ENCODE measurements at places on chromosomes 7 and 10.

DNA sequence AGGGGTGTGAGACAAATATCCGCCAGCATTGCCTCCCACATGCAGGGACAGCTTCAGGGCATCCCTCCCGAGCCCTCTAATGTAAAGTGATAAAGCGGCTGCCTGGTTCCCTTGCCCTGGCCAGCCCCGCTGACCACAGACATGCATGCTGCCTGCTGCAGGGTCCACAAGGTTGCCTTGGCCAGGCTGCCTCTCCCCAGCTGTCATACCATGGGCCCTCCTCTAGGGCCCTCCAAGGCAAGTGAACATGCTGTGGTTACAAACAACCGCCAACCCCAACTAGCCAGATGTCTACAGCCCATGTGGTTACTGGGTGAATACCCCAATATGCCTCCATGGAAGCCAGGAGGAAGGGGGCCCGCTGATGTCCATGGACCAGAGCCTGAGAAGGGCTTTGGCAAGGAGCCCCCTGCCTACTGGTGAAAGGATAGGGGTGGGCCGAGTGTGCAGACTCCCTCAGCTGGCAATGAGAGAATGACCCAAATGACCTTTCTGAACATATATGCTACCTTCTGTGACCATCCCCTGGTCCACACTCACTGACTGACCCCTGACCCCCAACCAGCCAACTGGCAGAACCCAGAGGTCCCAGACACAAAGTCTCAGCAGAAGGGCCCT, 37.4 kb downstream of the GRID1 start:
- DNase-seq = no peak

- DNase-seq = no peak
Observed at GRCh38 chr10:69316313-69317059, 38.2 kb downstream of the HK1 start.

- DNase-seq = no peak
Observed at GRCh38 chr7:141697211-141697871, 4.6 kb downstream of the DENND11 start.

GRCh38 chr10:94417321-94417720, 15.0 kb downstream of the TBC1D12 start:
- no peak for DNase-seq

DNA sequence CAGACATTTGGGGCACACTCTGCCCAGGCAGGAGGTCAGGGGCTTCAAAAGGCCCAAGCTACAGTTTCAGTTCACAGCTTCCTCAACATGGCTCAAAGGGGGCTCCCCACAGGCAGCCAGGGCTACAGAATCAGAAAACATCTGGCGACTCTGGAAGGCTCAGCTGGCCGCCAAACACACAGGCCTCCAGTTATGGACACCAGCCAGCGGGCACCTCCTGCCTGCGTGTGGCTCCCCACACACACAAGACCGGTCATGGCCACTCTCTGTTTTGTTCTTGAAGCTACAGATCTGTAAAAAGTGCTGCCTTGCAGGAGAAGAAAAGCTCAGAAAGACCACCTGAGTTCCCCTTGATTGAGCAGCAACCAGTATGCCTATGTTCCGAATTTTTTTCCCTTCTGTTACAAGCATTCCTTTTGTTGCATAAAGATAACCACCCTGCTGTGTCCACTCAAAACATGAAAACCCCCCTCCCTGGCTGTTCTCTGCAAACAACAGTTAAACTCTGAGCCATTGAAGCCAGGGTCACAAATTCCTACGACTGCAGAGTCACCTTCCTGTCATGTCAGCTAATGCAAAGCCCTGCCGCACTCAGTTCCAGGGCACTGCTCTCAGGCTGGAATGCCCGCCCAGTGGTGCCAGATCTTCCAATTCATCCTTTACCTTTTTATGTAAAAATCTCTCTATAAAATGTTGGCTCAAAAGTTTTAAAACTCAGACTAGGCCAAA, 33.6 kb downstream of the VSTM4 start:
- DNase-seq = no peak

- DNase-seq = no peak
Observed at GRCh38 chr7:102064361-102065025, 222.2 kb upstream of the SH2B2 start.

GRCh38 chr7:64602086-64602485, 39.2 kb upstream of the ZNF680 start:
- DNase-seq = no peak

DNA sequence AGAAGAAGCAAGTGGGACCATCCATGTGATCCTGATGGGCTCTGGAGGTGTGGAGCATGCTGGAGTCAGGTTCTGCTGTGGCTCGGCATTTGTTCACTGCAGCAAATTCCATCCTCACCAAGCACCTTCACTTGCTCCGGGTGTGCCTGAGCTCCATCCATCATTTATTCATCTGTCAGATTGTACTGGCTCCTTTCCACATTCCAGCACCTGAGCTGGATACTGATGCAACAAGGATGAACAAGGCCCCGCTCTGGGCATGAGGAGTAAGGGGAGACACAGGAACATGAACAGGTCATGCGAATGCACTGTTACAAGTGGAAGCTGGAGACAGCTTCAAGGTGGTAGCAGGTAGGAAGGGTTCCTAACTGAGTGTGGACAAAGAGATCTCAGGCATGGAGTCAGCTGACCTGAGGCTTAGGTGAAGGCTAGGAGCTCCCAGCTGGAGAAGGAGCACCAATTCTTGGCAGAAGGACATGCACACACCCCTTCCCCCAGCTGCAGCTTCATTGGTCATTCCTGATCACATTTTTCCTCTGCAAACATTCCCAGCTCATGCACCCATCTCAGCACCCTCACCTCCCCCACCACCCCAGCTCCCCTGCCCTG, 133.7 kb upstream of the ZMIZ1 start:
- no peak for DNase-seq

DNA sequence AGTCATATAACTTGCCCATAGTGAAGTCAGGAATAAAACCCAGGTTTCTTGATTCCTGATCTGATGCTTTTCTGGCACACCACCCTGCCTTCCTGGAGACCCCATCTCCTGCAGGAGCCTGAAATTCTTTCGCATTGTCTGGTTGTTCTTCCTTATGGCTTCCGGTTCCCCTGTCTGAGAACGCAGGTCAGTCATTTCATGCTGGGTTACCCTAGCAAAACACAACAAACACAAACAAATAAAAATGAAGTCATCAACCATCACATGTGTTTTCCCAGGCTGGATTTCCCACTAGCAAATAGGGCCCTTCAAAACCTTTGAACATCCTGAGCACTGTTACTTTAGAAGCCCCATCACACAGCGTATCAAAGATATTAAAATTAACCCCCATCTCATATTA, 569.6 kb downstream of the LRMDA start:
- no peak for DNase-seq

- DNase-seq = no peak
Observed at GRCh38 chr10:23063045-23063972, 32.1 kb upstream of the MSRB2 start.

Measured in GM12892 (cell line).